NK-92 treated with Interleukin-12 subunit alpha and Interleukin-12 subunit beta, amount 100 ng/mL, for 24 hours (cell line): ENCODE measurements at places on chromosomes 7 and 10.

GRCh38 chr10:78869508-78870454 is 199.0 kb upstream of the ZMIZ1 start:
- no peak for DNase-seq

GRCh38 chr7:43385309-43385680 is 197.6 kb upstream of the STK17A start:
- DNase-seq: no peak

GRCh38 chr10:44935966-44936295 is 23.7 kb upstream of the RASSF4 start:
- DNase-seq: no peak

GRCh38 chr7:116698396-116698795 is 26.4 kb downstream of the MET start:
- no peak for DNase-seq

DNA sequence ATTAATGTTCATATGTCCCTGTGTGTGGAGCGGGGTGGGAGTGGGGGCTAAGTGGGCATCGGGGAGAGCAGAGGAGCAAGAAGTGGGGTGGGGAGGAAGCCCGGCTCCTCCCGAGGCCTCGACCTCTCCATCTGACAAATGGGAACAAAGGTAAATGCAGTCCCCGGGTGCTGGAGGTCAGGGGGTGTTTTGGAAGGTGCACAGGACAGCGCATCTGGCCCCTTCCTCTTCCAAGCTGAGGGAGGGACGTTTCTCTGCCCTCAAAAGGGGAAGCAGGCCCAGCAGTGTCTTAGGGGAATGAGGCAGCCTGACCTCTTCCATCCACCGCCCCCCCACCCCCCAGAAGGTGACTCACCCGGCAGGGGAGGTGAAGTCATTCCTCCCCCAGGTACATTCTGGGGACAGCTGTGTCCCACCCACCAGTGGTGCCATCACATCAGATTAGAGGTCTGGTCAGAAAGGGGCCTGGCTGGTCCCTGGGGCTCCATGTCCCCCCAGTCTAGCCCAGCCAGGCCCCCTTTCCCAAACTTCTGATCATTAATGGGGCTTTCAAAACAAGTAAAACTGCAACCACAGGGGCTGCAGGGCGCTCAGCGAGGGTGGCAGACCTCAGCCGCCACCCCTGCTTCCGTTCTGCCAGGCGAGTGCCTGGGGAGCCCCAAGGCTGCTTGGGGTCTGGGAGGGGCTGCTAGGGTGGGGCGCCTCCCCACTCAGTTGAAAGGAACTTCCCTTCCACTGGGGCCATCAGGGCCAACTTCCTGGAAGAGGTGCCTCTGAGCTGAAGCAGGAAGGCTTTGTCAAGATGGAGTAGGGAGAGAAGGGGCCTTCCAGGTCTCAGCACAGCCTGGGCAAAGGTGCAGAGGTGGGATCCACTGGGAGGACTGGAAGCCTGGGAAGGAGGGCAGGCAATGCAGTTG is 10.8 kb downstream of the LFNG start:
- peak; percentile 73 for DNase-seq

DNA sequence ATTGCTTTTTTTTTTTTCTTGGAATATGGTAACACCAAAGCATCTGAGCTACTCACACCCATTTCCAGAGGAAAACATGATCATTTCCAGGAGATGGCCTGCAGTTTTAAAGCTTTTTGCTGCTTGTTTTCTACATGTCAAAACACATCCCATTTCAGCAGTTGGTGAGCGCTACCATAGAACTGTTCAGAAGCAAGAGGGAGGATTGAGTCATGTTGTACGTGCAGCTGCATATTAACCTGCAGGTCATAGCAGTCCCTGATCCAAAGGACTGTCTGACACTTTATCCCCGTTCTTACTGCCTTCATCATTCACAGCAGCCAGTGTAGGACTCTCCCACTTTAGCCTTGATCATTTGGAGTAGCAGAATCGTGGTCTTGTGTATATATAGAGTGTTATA is 124.6 kb downstream of the AUTS2 start:
- DNase-seq: no peak

- DNase-seq: no peak
These were observed 78.6 kb downstream of the NRF1 start for GRCh38 chr7:129689995-129690581.

- peak; percentile 80 for DNase-seq
These were observed 59.2 kb upstream of the MYL10 start for GRCh38 chr7:101688183-101688831.

GRCh38 chr7:90209776-90210175 is 1.8 kb upstream of the STEAP2 start:
- DNase-seq: no peak

DNA sequence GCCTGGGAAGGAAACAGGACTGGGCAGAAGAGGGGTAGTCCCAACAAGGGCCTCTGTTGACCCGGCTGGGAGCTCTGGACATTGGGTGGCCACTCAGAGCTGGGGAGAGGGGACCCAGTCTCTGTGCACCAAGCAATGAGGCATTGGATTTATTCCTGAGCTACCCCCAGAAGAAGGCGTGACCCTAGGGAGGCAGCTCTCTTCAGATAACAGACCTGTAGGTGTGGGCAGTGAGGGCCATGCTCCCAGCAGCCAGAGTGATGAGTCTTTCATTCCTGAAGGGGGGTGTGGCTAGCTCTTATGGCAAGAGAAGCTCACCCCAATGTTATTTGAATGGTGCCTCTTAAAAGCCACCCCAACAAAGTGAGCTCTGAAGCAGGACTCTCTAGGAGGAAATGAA is 20.4 kb downstream of the TEX36 start:
- no peak for DNase-seq
